Progenitor cell of endocrine pancreas (in vitro differentiated cells): ENCODE measurements at places on chromosomes 11 and 22.

DNA sequence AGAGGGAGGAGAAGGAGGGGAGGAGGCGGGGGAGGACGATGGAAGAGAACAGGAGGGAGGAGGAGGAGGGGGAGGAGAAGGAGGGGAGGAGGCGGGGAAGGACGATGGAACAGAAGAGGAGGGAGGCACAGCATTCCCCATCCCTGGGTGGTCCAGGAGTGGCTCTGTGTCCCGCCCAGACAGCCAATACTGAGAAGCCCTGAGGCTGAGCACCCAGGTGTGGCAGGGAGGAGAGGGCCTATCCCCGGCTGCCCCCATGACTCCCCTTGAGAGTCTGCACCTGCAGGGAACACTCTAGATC, 717 bp downstream of the MRGPRE start:
- no peak for DNase-seq

- DNase-seq: no peak
Measured at GRCh38 chr11:126140926-126141280, 70.5 kb downstream of the RPUSD4 start.

DNA sequence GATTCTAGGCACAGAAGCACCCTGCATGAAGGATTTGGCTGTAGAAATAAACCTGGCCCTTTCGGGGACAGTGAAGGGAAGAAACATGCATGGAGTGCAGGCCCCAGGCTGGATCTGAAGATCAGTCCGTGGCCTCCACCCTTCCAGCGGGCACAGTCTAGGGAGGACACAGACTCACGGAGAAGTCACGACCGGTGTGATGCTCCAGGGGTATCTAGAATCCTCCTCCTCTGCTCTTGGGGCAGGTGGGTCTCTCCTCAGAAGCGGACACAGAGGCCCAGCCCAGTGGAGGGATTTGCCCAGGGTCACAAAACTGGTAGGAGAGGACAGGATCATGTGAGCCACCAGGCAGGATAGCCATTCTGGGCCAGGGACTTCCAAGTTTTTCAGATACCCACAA, 22.4 kb downstream of the SLCO2B1 start:
- no peak for DNase-seq

- DNase-seq: no peak
Measured at GRCh38 chr22:19996694-19997384, 19.8 kb downstream of the ARVCF start.

DNA sequence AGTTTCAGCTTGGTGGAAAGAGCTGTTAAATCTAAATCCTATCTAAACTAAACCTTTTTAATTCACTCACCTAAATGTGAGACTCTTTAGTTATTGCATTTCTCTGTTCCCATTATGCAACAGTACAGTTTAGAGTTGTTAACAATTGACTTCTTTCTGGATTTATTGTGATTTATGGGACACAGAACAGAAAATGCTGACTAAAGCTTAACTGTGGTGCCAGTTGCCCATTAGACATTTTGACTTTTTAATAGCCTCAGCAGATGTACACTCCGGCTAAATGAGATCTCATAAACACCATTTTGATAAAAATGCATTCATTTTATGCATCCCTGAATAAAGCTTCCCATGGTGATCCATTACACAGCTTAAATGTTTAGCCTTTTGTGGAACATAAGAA, 356.6 kb downstream of the CASP12 start:
- no peak for DNase-seq

DNA sequence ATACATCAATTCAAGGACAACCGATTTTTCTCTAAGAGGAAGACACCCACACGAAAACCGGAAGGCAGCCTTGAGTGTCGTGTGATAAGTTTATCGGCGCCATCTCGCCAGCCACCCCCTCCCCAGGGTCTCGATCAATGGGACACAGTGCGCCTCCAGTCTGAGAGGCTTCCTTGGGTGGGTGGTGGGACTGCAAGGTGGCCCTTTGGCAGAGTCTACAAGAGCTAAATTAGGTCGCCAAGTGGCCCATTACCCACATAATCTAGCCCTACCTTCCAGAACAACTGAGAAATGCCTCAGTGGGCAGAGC, 64.0 kb downstream of the CD6 start:
- no peak for DNase-seq

GRCh38 chr11:134949121-134950090, 537.4 kb upstream of the B3GAT1 start:
- no peak for DNase-seq
